ENCODE measurements at places on chromosomes 7 and 10.

DNA sequence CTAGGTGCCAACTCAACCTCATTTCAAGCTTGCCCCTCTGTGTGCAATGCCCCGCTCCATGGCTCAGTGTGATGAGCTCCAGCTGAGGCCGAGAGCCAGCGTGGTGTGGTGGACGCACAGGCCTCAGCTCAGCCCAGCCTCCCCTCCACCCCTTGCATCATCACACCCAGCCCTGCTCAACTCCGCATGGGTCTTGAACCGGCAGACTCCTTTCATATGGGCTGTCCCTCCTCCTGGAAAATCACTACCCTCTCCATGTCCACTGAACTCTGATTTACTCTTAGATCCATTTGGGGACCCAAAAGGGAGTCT lies 16.6 kb upstream of the SLC18A3 start:
- no peak for DNase-seq

GRCh38 chr10:72567421-72567820 lies 58.5 kb downstream of the MICU1 start:
- DNase-seq, result no peak

DNA sequence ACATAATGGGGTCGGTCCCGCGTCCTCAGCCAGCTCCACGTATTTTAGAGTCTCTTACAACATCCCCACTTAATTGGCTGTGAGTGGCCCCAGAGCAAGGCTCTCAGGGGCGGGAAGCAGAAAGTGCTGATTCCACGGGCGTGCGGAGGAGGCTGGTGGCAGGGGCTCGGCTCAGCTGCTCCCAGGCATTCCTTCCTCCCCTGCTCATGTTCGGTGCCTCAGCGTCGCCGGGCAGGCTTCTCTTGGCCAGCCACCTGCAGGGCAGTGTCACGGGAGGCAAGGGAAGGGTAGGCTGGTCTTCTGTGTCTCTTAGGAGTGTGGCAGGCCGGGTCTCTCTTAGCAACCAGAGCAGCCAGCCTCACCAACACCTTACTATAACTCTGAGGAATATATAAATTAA lies 33.8 kb downstream of the IL15RA start:
- no peak for DNase-seq

- no peak for DNase-seq
Observed at GRCh38 chr7:99624484-99624883, 7.7 kb downstream of the ZSCAN25 start.

DNA sequence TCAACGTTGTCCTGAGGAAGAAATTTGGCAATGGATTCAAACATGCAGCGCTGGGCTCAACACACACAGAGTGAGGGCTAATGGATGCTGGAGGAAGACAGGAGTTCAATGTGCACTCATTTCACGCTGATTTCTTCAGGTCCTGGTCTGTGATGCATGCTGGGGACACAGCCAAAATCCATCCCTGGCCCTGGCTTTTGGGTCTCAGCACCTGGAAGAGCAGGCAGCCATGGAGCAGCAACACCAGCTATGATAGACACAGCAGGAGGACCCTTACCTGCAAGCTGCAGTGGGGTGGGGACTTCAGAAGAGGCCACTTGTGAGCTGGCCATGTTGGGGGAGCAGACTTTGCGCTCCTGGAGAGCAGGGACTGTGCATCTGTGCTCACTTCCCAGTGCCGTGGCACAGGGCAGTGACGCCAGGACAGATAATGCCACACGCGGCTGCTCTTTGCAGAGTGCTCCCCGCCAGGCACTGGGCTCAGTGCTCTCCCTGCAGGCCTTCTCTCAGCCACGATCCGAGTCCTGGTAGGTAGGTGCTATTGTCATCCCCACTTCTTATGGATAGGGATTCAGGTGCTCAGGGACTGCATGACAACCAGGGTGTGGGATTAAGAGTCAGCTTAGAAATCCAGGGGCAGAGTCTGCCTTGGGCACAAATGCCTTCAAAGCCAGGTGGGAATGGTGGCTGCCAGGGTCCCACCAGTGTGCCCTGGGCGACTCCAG lies 138.8 kb upstream of the UNC5B start:
- no peak for DNase-seq

DNA sequence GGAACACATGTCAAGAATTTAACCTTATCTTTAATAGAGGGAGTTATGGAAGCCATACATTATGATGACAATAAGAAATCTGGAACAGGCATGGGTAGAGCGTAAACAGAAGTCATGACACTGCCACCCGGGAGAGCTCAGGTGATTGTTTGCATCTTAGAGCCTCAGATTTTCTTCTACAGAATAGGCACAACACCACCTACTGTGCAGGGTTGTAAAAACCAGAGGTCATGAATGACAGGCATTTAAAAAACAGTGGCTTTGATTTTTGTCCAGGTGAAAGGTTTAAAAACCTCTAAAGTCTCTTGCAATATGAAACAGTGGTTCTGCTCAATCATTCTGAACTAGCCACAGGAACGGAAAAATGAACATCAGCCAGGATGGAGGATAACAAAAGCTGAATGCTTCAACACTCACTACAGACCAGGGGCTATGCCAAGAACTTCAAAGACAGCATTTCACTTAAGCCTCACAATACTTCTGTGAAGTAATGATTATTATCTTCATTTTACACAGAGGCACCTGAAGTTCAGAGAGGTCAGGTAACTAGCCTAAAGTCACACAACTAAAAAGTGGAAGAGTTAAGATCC lies 123.8 kb downstream of the SLC25A13 start:
- no peak for DNase-seq

DNA sequence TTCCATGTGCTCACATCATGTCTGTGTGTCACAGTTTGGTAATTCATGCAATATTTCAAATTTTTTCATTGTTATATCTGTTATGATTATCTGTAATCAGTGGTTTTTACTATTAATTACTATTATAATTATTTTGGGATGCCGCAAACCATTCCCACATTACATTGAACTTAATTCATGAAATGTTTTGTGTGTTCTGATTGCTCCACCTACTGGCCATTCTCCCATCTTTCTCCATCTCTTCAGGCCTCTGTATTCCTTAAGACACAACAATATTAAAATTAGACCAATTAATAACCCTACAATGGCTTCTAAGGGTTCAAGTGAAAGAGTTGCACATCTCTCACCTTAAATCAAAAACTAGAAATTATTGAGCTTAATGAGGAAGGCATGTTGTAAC lies 398.5 kb downstream of the PCDH15 start:
- DNase-seq, result no peak

- no peak for DNase-seq
Observed at GRCh38 chr7:87935384-87935706, 1.3 kb downstream of the ADAM22 start.

- peak; percentile 31 for DNase-seq
Observed at GRCh38 chr10:3757638-3758490, 27.1 kb downstream of the KLF6 start.

Data from left forelimb (tissue), 1 donor.